Effector memory CD4-positive, alpha-beta T cell (primary cell): ENCODE measurements at places on chromosomes 2 and 18.

GRCh38 chr2:39435741-39436591, 1.1 kb downstream of the MAP4K3 start:
- no peak for DNase-seq

DNA sequence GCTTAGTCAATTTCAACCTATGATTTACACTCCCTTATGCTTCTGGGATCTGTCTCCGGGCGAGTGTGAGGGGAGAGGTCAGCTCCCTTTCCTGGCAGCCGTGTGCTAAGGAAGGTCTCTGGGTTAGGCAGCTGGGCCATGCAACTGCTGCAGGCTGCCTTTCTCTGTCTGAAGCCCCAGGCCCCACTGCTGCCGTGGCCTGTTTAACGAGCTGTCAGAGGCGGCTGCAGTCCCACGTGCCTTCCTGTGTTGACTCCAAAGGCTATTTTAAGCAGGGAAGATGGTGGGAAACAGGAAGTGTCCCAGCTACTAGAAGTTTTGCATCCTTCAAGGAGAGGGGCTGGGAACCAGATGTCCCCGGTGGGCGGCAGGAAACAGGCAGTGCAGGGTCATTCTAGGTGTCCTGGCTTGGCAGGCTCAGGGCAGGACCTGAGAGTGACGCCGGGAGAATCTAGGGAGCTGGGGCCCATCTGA, 186.4 kb downstream of the TNS1 start:
- no peak for DNase-seq

GRCh38 chr18:35494251-35495220, 3.2 kb downstream of the INO80C start:
- DNase-seq = no peak

DNA sequence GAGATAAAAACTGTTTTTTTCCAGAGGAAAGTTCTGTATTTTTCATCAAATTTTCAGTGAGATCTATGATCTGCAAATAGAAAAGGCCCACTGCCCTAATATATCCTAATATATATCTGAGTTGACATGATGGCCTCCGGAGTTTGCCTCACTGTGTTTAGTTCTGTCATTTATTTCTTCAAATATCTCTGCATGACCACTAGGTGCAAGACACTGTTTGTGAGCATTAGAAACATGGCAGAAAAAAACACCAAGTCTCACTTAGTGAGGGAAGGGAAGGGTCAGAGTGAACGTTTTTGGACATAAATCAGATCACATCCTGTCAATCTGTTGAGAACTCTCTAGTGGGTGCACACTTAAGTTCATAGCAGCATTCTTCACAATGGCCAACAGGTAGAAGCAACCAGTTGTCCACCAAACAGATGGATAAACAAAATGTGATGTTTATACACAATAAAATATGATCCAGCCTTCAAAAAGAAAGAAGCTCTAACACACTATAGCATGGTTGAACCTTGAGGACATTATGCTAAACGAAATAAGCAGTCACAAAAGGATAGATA, 53.4 kb downstream of the SPIRE1 start:
- DNase-seq = no peak

DNA sequence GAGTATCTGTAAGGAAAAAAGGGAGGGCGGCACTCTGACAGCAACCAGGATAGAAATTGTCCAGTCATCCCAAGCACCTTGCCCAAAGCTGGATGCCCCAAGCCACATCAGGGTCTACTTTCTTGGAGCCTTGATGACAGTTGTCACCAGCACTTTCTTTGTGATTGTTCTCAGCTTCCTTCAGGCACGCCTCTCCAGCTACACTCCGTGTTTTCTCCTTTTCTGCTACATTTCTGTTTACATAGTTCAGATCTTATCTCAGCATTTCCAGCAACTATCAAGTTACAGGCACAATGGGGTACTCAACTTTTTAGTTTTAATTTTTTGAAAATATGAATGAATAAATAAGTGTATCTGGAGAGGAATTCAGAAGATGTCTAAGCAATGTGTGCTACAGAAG, 115.3 kb upstream of the CELF4 start:
- DNase-seq = no peak

DNA sequence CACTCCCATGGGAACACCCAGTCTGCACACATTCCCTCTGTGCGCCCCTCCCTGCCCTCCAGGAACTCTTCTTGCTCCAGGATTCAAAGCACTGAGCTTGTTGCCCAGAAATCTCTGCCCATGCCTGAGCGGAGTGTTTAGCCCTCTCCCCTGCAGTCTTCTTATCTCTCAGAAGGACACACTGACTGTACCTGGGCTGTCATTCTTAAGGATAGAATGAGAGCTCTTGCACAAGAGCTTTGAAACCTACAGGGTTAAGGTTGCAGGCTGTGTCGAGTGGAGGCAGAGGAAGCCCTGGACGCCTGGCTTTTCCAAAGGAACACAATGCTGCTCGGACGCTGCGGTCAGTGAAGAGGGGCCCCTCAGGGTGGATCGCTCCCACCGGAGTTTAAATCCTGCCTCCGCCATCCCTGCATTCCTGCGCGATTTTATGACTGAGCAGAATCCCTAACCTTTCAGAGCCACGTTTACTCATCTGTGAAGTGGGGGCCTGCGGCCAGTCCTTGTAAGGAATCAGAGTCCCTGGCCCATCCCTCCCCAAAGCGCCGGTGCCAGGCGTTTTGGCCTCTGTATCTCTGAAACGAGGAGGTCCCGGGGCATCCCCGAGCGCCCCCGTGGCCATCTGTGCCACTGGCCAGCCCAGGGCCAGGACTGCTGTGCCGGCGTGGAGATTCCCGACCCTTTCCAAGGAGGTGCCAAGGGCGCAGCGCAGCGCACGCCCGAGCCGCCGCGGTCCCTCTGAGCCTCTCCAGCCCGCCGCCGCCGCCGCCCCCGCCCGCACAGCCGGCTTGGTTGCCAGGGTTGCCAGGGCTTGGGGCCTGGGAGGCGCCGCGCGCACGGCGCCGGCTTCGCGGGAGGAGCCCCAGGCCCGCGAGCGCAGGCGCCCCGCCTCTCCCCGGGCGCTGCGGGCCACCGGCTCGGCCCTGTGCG, 58.9 kb downstream of the FAM168B start:
- DNase-seq = no peak

- no peak for DNase-seq
Measured at GRCh38 chr2:55141572-55142413, 90.3 kb downstream of the CLHC1 start.

DNA sequence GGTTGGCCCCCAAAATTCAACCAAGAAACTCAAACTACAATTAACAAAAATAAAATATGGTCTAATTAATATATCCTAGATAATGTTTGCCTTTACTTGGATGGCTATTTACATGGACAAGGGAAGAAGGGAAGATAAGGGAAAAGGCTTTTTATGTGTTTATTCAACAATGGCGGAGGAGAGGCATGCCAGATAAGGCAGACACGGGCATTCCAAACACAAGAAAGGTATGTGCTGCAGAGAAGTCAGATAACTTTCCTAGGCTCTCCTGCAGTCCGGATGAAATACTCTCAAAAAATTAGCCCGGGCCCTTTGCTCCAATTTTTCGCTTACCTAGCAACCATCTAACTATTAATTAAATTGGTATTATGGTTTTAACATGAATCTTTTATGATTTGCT, 5.1 kb upstream of the TTR start:
- no peak for DNase-seq

- no peak for DNase-seq
Measured at GRCh38 chr2:51511002-51511401, 479.1 kb upstream of the NRXN1 start.

DNA sequence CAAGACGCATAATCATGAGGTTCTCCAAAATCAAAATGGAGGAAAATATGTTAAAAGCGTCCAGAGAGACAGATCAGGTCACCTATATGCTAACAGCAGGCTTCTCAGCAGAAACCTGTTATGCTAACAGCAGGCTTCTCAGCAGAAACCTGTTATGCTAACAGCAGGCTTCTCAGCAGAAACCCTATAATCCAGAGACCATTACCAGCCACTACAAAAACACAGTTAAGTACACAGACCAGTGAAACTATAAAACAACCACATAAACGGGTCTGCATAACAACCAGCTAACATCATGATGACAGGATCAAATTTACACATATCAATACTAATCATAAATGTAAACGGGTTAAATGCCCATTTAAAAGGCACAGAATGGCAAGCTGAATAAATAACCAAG, 1548.4 kb upstream of the TMEFF2 start:
- no peak for DNase-seq

GRCh38 chr18:28109781-28110560, 67.0 kb downstream of the CDH2 start:
- no peak for DNase-seq
